ENCODE measurements at places on chromosomes 11 and 22.

DNA sequence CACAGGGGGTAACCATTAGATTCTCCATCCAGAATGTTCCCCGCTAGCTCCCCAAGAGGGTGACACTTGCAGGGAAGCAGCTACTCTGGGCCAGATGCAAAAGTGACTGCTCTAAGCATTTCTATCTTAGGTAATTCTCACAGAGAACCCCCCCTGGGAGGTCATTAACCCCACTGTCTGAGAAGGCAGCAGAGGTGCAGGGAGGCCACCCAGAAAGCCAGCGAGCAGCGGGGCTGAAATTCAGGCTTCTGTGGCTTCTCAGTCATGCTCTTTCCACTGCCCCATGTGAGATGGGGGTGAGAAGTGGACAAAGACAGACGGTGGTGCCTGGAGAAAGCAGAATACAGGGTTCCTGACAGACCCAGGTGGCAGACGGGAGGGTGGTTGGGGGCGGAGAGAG is 114.4 kb upstream of the ASPHD2 start:
- no peak for DNase-seq

- no peak for DNase-seq
Observed at GRCh38 chr11:45043755-45044475, 93.2 kb upstream of the TP53I11 start.

DNA sequence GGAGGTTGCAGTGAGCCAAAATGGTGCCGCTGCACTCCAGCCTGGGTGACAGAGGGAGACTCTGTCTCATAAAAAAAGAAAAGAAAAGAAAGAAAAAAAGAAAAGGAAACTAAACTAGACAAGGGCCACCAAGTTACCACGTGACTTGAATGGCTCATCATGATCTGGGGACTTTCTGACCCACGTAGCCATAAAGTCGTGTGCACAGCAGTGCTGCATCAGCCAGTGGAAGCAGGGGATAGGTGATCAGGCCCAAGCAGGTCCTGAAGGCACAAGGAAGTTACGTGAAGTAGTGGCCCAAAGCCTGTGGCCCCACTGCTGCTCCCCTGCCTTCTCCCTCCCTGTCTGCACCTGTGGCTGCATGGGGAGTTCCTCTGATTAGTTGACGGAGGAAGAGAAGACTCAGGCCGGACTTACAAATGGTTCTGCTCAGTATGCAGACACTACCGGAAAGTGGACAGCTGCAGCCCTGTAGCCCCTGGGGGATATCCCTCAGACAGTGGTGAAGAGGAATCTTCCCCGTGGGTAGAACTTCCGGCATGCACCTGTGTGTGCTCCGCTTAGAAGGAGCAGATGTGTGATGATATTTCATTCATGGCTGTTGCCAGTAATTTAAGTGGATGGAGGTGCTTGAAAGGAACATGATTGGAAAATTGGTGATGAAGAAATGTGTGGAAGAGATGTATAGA is 18.2 kb upstream of the CD81 start:
- DNase-seq: no peak

DNA sequence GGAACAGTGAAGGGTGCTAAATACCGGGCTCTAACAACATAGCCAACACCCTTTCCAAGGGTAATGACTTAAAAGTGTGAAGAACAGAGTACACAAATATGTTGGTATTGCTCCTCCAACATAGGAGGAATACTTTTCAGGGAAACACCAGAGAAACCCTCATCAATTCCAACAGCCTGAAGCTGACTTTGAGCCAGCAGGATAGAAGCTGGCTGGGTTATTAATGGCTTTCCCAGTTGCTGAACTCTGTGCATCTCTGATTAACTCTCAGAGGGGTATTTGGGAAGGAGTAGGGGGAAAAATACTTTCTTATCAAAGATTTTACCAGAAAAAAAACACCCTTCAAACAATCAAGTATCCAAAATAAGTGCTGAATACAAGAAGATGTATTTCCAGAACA is 95.6 kb downstream of the AMBRA1 start:
- DNase-seq: no peak

GRCh38 chr11:66178871-66179270 is 89.6 kb upstream of the RAB1B start:
- no peak for DNase-seq

GRCh38 chr11:46106530-46107407 is 14.5 kb downstream of the PHF21A start:
- no peak for DNase-seq

DNA sequence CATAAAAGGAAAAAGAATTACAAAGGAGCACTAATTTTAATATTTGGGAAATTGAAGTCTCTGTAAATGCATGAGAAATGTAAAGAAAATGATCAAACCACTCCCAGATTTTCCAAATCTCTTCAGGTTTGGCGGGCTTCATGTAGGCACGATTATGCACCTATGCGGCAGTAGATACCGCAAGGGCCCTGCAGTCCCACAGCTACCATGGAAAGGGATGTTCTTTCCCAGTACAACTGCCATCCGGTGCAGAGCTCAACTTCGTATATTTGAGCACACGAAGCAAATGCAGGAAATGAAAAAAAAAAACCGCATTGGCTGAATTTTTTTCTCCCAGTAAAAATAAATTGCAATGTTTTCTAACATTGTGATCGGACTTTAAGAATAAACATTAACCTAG is 1.4 kb downstream of the SLC17A6 start:
- no peak for DNase-seq

- peak; percentile 67 for DNase-seq
Observed at GRCh38 chr11:62880231-62880802, 379 bp upstream of the SLC3A2 start.

GRCh38 chr22:40462195-40462984 is 92.0 kb downstream of the SGSM3 start:
- no peak for DNase-seq

- DNase-seq: no peak
Observed at GRCh38 chr22:46758867-46759290, 3.6 kb upstream of the TBC1D22A start.

DNA sequence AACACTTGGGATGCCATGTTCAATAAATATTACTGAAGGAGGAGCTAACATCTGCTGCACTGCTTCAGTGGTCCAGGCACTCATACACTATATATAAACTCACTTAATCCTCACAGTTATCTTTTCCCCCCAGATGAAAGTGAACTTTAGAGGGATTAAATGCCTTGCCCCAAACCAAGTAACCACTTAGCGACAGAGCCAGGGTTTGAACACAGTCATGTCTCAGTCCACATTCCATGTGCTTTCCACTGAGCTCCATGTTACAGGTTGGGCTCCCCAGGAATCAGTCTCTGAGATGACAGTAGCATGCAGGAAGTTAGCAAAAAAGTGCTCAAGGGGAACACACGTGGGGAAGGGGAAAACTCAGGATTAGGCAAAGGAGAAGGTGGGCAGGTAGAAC is 59.3 kb downstream of the ENDOD1 start:
- no peak for DNase-seq

Measured in GM13977 (cell line).